ENCODE measurements at places on chromosomes 6 and 20.

DNA sequence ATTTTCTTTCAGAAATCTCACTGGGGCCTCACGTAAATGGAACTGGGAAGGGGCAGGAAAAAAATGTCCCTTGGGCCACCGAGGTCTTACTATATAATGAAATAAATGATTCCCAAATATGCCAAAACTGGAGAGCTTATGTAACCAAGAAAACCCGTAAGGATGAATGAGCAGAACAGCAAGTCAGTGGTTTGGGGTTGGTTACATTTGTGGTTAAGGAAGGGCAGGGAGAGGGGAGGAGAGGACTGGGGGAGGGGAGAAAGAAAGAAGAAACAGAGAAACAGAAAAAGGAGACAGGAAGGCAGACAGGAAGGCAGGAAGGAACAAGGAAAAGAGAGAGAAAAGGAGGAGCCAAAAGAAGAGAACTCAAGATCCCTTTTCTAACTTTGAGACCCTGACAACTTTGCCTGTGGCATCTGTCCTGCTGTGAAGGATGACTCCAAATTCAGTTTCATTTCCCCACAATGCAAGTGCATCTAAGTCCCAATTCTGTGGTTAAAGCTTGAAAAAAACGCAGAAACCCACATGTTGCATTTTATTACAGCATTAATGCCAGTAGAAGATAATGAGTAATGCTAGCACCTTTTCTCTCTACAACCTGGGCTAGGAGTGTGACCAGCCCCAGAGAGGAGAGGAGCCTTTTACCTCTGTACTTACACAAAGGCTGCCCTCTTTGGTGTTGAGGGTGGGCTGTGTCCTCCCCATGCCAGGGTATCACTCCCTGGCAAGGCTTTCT lies 10.8 kb upstream of the ARMC2 start:
- peaks cover 10% of the 10 kb centered on the region for H3K27me3 ChIP-seq
- no peak for DNase-seq
- peaks cover 3% of the 10 kb centered on the region for H3K4me1 ChIP-seq
- H3K36me3 ChIP-seq: no peaks in the 10 kb centered on the region
- no peak overlapping the region for H3K4me3 ChIP-seq
- no peak overlapping the region for H3K27ac ChIP-seq

- H3K27me3 ChIP-seq: no peaks in the 10 kb centered on the region
- H3K36me3 ChIP-seq: no peaks in the 10 kb centered on the region
- no peak overlapping the region for H3K27ac ChIP-seq
Measured at GRCh38 chr6:163729127-163729872, 314.8 kb downstream of the QKI start.

- no peak overlapping the region for H3K4me3 ChIP-seq
- H3K27ac ChIP-seq: no peak overlapping the region
- H3K4me1 ChIP-seq: no peaks in the 10 kb centered on the region
- DNase-seq: no peak
- no peaks in the 10 kb centered on the region for H3K36me3 ChIP-seq
- H3K27me3 ChIP-seq: no peaks in the 10 kb centered on the region
Measured at GRCh38 chr6:126919947-126920346, 198.5 kb upstream of the RSPO3 start.

DNA sequence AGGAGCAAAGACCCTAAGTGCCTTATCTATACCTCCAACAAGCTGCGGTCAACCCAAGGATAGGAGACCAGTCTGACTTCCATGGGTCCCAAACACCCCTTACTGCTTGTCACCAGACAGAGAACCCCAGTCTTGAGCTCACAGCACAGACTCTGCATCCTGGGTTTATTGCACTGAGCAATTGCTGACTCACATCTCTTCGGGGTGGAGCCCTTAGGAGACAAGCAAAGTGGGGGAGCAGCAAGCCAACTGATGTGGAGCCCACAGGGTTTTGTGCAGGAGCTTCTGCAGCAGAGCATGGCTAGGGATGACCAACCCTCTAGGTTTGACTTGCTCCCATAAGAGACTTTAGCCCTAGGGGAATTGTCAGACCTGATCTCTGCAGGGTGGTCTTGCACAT lies 38.6 kb upstream of the EYS start:
- no peaks in the 10 kb centered on the region for H3K27me3 ChIP-seq
- H3K27ac ChIP-seq: no peak overlapping the region
- H3K4me1 ChIP-seq: no peaks in the 10 kb centered on the region
- H3K4me3 ChIP-seq: no peak overlapping the region
- H3K36me3 ChIP-seq: no peaks in the 10 kb centered on the region
- DNase-seq: no peak

GRCh38 chr20:17571153-17571527 lies 1.3 kb downstream of the DSTN start:
- DNase-seq: no peak
- H3K4me1 ChIP-seq: peaks cover 6% of the 10 kb centered on the region
- no peaks in the 10 kb centered on the region for H3K36me3 ChIP-seq
- H3K4me3 ChIP-seq: peak overlapping the region; percentile 75
- H3K27me3 ChIP-seq: no peaks in the 10 kb centered on the region

GRCh38 chr20:3885715-3886114 lies 3.5 kb upstream of the PANK2 start:
- peaks cover 6% of the 10 kb centered on the region for H3K4me1 ChIP-seq
- no peak overlapping the region for H3K27ac ChIP-seq
- H3K27me3 ChIP-seq: no peaks in the 10 kb centered on the region
- H3K4me3 ChIP-seq: no peak overlapping the region
- H3K36me3 ChIP-seq: peaks cover 3% of the 10 kb centered on the region

GRCh38 chr6:132919045-132919860 lies 104.9 kb downstream of the RPS12 start:
- H3K27me3 ChIP-seq: no peaks in the 10 kb centered on the region
- H3K4me1 ChIP-seq: peaks cover 11% of the 10 kb centered on the region
- no peak overlapping the region for H3K4me3 ChIP-seq
- no peaks in the 10 kb centered on the region for H3K36me3 ChIP-seq
- H3K27ac ChIP-seq: no peak overlapping the region

- H3K4me1 ChIP-seq: peaks cover 6% of the 10 kb centered on the region
- peak overlapping the region; percentile 51 for H3K4me3 ChIP-seq
- peak overlapping the region; percentile 72 for H3K27ac ChIP-seq
- no peak for DNase-seq
Measured at GRCh38 chr6:26103141-26103769, 16.0 kb downstream of the HFE start.

- no peak for DNase-seq
- no peaks in the 10 kb centered on the region for H3K36me3 ChIP-seq
- H3K4me1 ChIP-seq: peaks cover 5% of the 10 kb centered on the region
Measured at GRCh38 chr20:52768694-52769093, 203.5 kb upstream of the TSHZ2 start.

DNA sequence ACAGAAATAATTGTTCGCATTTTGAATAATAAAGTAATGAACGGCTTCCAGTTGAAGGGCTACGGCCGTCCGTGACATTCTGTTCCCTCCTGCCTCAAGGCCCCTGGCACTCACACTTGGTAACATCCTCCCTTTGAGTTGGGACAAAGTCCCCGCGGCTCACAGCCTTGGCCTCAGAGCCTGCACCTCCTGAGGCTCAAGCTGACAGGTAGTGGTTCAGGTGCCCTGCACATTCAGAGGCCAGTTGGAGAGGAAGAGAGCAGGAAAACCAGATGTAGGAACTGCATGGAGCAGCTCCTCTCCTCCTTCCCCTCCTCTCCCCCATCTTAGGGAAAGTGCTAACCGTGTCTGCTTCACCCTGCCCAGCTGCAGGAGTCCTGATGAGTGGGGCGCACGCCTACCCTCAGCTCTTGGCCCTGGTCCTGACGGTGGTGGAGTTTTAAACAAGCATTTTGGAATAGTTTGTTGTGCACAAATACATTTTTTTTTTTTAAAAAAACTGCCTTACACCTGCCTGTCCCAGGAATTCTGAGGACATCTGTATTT lies 393.1 kb downstream of the SMOC2 start:
- peaks cover 9% of the 10 kb centered on the region for H3K4me1 ChIP-seq
- no peaks in the 10 kb centered on the region for H3K36me3 ChIP-seq
- H3K27me3 ChIP-seq: no peaks in the 10 kb centered on the region
- H3K27ac ChIP-seq: no peak overlapping the region
- no peak for DNase-seq

DNA sequence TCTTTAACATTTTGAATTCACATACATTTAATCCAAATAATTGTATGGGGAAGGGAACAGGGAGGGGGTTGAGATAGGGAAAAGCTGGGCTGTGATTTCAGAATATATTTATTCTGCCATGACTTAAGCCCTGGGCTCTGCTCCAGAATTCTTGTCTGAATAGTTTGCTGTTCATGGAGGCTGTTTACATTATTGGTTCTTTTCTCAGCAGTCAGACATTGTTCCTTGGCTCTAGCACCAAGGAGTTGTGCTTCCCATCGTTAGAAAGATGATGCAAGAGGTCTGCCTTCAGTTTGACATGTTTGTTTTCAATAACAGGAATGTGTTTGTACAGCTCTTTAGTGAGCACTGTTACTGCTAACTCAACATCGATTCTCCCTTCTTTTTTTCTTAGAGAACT lies 198.8 kb upstream of the CDYL start:
- H3K4me3 ChIP-seq: no peak overlapping the region
- peaks cover 7% of the 10 kb centered on the region for H3K4me1 ChIP-seq
- H3K36me3 ChIP-seq: no peaks in the 10 kb centered on the region
- no peak for DNase-seq
- no peak overlapping the region for H3K27ac ChIP-seq

GRCh38 chr20:10802236-10802635 lies 128.4 kb upstream of the JAG1 start:
- no peaks in the 10 kb centered on the region for H3K36me3 ChIP-seq
- H3K4me3 ChIP-seq: no peak overlapping the region
- DNase-seq: no peak
- peaks cover 3% of the 10 kb centered on the region for H3K4me1 ChIP-seq
- H3K27ac ChIP-seq: no peak overlapping the region

- DNase-seq: no peak
- H3K36me3 ChIP-seq: no peaks in the 10 kb centered on the region
- no peak overlapping the region for H3K27ac ChIP-seq
- H3K4me1 ChIP-seq: no peaks in the 10 kb centered on the region
Measured at GRCh38 chr6:118574051-118574865, 26.2 kb downstream of the PLN start.
